Activated T-helper 1 cell treated with anti-CD3 and anti-CD28 coated beads, Interleukin-2, amount 50 U/mL, for 16 hours (primary cell): ENCODE measurements at places on chromosomes 1 and 21.

GRCh38 chr1:204574016-204574864, 58.0 kb downstream of the MDM4 start:
- no peak for DNase-seq

- no peak for DNase-seq
Measured at GRCh38 chr1:49102752-49103151, 326.1 kb upstream of the BEND5 start.

DNA sequence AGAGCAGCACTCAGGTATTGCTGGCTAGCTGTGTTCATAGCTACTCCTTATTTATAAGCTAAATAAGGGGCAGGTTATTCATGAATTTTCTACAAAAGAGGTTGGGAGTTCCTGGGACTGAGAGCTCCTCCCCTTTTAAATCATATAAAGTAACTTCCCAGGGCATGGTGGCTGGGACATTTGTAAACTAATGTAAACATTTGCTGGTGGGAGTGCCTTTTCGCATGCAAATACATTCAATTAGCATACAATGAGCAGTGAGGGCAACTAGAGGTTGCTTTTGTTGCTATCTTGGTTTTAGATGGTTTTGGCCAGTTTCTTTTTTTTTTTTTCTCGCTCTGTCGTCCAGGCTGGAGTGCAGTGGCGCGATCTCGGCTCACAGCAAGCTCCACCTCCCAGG, 43.4 kb downstream of the GNPAT start:
- DNase-seq = no peak

GRCh38 chr1:32363713-32364112, 1.4 kb downstream of the TSSK3 start:
- no peak for DNase-seq

GRCh38 chr1:99265124-99265523, 832 bp downstream of the PLPPR4 start:
- DNase-seq = no peak

- no peak for DNase-seq
Measured at GRCh38 chr1:157099633-157100009, at the start of gene ETV3L. ETV3L (minus strand) TSS chr1:157099808; CDS start chr1:157099523, 285 bp downstream.

DNA sequence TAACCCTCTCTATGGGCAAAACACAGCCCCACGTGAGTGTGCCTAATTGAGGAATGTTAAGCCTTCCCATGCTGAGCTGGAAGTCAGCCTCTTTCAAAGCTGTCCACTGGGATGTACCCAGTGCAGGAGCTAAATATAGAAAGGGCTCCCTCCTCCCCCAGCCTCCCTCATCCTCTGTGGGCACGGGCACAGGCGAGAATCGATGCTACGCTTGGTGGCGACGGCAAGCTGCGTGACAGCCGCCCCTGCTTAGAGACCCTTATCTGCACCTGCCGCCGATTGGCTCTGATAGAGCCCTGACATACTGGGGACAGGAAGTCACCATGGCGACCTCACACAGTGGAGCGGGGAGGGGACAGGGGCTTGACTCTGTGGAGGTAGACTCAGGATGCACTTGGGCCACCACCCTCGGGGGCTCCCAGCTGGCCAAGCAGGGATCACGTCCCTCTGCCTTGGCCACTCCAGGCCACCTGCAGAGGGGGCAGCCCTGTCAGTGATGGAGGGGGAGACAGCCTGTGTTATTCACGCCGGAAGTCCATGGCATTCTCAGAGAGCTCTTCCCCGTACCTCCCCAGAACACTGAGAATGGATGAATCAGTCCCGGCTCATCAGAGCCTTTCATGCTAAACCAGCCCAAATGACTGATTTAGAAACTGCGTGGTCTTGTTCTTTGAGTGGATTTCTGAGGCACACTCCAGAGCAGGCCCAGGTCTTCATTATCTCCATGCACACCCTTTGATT, 84.8 kb downstream of the KCND3 start:
- DNase-seq = no peak

DNA sequence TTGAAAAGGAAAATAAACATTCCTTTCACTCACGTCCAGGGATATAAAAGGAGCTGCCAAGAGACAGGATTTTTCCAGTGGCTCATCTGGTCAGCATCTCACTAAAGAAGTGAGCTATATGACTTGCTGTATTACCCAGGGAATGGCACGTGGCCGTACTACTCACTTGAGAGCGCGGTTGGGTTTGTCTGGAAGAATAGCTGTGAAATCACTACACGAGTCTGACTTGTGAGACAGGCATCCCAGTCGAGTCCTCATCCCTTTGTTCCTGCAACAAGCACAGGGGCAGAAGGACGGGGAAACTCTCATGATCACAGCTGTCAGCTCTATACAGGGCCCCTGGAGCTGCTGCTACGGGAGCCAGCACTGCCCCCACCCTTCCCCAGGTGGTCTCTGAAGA, 17.7 kb downstream of the RGS8 start:
- DNase-seq = no peak

DNA sequence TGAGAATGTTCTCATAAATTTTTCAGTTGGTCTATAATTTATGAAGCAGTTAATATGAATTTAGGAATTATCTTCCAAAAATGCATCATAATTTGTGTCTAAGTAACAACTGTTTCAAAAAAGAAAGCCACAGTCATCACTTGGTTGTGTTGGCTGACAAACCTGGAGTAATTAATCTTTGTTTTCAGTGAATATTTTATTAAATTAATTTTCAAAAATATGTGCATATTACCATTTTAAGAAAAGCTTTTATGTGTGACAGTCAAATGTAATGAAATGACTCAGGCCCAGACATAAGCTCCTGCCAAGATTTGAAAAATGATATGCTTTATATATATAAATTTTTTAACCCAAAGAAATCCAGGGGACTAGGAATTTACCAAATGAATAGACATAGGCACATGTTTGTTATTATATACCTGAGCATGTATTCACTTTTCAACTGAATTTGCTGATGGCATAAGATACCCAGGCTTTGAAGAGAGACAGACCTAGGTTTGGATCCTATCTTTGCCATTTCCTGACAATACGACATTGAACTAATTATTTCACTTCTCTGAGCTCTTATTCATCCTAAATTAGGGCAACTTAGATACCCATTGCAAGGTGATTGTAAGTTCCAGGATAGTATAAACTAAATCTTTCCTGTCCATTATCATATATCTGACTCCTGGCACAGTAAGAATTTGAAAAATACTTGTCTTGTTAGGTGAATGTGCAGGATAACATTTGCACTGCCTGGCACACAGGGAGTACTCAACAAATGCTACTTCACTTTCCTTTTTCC, 729.5 kb upstream of the ADGRL2 start:
- no peak for DNase-seq

- DNase-seq = no peak
Measured at GRCh38 chr1:16110884-16111283, 37.4 kb upstream of the FAM131C start.

DNA sequence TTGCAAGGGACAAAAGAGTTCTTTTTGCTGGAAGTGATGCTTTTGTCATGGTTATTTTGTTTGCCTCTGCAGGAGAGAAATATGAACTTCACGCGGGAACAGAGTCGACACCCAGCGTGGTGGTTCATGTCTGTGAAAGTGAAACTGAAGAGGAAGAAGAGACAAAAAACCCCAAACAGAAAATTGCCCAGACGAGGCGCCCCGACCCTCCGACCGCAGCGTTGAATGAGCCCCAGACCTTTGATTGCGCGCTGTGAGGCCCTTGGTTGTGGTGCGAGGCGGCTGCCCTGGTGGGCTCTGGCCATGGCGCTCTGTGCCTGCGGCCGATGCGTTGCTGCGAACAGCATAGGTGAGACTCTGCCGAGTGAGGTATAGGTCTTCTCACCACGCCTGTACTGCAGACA, 20.9 kb upstream of the NCMAP start:
- peak; percentile 59 for DNase-seq
